ENCODE measurements at places on chromosomes 1 and 21.

- peak; percentile 96 for DNase-seq
These were observed 9.1 kb upstream of the PADI2 start for GRCh38 chr1:17128361-17128760.

- no peak for DNase-seq
These were observed 17.5 kb upstream of the ETV3 start for GRCh38 chr1:157155658-157156057.

GRCh38 chr1:228341814-228342626 is 64.6 kb downstream of the TRIM11 start:
- no peak for DNase-seq

- peak; percentile 48 for DNase-seq
These were observed 20.3 kb downstream of the PDC start for GRCh38 chr1:186440584-186440983.
